ENCODE measurements at places on chromosomes 13 and 19.

DNA sequence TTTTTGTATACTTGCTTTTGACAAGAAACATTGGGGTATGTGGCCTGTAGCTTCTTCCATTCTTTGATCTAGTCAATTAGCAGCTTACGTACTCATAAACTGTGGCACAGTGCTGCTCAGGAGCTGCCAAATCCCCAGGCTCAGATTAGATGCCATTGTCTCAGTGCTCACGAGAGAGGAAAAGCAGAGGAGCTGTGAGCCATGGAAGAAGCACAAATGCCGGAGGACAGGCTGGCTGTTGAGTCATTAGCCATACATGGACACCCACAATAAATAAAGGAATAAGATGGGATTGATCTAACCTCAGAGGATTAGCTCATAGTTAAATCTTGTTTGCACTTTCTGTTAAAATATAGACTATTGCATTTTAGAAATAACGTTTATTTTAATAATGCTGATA is 121.7 kb downstream of the POSTN start:
- DNase-seq = no peak

DNA sequence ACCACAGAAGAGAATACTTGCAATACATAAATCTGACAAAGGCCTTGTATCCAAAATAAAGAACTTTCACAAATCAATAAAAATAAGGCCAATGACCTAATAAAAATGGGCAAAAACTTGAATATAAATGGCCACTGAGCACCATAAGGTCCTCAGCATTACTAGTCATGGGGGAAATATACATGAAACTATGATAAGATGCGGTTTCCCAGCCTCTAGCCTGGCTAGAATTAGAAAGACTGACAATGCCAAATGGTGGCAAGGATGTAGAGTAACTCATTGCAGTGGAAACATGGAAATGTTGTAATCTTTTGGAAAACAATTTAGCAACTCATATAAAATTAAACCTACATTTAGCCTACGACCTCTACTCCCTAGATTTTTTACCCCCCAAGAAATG is 227.1 kb downstream of the GGACT start:
- no peak for DNase-seq

DNA sequence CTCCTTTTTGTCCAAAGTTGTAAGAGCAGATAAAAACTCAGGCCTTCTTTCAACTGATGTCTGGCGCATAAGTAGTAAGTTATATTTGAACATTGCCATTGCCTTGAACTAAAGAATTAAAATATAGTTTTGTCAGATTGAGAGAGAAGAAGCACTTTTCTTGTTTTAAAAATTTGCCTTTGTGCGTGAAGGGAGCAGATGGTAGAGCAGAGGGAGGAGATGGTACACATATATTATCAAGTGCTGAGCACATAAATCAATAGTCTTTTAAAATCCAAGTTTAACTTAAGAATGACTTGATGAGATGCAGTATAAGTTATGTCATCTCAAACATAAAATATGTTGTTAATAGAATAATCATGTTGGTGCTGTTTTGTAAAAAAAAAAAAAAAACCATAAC is 504.6 kb upstream of the KLHL1 start:
- DNase-seq = no peak

DNA sequence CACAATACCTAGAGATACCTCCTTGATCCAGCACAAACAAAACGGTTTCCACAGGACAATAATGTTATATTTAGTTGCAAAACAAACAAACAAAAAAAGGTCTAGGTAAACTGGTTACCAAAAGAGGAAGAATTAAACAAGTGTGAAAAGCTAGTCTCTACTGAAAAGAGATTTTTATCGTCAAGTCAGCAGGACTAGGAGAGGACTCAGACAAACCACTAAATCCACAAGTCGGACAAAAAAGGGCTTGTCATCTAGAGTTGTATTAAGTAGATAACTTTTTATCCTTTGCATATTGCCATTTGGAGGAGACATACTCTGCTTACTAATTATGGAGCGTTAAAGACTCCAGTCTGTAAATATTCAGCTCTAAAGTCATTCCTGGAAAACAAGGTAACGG is 9.9 kb upstream of the KPNA3 start:
- no peak for DNase-seq

GRCh38 chr19:8332976-8333766 is 9.9 kb downstream of the KANK3 start:
- no peak for DNase-seq

DNA sequence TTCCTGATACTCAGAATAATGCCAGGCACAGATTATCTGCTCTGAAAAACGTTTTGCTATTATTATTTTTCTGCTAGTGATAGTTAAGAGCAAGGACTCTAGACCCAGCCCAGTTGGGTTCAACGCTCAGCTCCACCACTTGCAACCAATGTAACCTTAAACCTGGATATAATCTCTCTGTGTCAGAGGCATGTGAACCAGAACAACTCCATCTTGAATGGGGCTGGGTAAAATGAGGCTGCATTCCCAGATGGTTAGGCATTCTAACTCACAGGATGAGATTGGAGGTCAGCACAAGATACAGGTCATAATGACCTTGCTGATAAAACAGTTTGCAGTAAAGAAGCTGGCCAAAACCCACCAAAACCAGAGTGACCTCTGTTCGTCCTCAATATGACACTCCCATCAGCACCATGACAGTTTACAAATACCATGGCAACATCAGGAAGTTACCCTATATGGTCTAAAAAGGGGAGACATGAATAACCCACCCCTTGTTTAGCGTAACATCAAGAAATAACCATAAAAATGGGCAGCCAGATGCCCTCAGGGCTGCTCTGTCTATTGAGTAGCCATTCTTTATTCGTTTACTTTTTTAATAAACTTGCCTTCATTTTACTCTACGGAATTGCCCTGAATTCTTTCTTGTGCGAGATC is 13.6 kb downstream of the FAM187B start:
- DNase-seq = no peak

DNA sequence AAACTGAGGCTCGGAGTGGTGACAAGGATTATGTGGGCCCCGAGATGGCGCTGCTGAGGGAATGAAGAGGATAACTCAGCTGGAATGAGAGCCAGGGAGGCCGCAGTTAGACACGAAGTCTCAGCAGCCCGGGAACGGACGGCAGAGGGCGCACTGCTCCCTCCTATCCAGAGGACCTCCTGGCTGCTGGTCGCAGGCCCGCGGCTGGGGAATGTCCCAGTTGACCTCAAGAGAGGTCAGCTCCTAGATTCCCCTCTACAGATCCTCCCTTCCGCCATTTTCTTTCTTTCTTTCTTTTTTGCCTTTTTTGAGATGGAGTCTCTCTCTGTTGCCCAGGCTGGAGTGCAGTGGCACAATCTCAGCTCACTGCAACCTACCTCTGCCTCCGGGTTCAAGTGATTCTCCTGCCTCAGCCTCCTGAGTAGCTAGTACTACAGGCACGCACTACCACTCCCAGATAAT is 24.1 kb upstream of the ASPDH start:
- peak; percentile 68 for DNase-seq

DNA sequence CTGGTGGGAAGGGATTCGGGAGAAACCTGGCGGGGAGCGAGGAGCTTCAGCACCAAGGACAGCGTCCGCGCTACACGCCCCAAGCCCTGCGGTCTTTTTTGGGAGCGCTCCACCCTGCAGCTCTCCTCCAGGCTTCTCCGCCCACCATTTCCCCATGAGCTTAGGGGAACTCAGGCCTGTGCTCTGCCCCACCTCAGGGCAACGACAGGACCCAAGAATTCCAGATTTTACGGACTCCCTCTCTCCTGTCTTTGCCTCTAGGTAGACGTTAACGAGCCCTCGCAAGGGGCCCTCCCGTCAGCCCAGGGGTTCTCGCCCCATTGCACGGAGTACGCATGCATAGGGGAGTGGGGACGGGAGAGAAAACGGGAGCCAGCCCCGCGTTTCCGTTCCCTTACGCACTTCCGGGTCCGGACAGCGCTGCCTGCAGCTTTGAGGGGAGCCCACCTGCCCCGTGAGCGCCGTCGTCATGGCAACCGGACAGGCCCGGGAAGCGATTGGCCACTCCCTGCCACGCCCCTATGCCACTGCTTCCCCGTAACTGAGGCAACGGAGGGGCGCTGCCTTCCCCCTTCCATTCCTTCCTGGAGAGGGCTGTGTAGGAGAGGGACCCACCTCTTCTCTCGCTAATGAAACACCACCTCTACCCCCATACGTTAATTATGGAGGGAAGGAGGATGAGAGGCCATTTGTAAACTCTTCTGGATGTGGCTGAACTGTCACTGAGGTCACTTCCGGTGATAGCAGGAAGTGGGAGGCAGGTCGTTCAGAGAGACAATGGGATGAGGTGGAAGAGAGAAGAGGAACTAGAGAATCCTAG is 20.8 kb downstream of the NOVA2 start:
- peak; percentile 30 for DNase-seq

DNA sequence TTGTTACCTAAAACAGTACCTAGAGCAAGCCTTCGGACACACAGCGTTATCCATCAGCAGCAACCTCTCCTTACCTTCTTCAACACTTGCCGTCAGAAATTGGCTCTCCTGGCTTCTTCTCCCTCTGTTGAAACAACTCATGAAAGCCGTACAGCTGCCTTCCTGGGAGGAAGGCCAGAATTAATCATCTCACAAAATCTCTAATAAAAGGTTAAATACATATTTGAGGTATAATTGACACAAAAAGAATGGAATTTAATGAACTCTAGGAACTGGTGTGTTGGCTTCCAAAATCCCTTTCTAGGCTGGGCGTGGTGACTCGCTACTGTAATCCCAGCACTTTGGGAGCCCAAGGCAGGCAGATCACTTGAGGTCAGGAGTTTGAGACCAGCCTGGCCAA is 37.3 kb upstream of the GTF2F2 start:
- DNase-seq = no peak

DNA sequence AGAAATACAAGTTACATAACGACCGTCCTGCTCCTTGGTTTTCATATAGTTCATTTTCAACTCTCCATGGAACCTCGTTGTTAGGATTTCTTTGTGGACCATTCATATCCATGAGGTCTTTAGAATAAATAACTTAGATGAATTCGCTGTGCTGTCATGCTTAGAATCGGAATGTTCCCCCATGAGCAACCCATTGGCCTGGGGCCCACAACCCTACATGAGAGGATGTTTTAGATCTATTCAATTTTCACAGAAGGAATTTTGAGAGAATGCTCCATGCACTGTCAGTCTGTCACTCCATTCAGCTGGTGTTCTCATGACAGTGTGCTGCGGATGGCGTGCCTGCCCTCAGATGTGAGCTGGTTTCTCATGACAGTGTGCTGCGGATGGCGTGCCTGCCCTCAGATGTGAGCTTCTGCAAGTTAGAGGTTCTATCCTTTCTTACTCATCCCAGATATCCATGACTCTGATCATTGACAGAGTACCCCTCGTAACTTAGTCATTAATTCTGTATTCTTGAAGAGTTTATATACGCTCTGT is 1193.1 kb downstream of the EFNB2 start:
- DNase-seq = no peak

- no peak for DNase-seq
Measured at GRCh38 chr13:51467730-51468129, 14.9 kb upstream of the INTS6 start.

GRCh38 chr19:58213075-58213369 is 15.7 kb upstream of the ZNF544 start:
- no peak for DNase-seq

All from stimulated activated CD8-positive, alpha-beta memory T cell treated with anti-CD3 and anti-CD28 coated beads, Interleukin-2, amount 100 ng/mL, for 48 hours (primary cell).